Right cardiac atrium (tissue), 5 donors: ENCODE measurements at places on chromosomes 3 and 15. TPM values are rescaled to one million over a fixed set of nuclear protein-coding genes. Genes with fewer than 3 reads are reported as not detected.

Gene OIP5
- not detected for total RNA-seq

Gene CORO2B
- 5.8 TPM for total RNA-seq

Gene AQP9
- total RNA-seq, result 0.97 TPM

Gene GPR62
- 0.19 TPM for total RNA-seq

Gene C2CD4B
- total RNA-seq, result 1.4 TPM

Gene ASB14
- 0.26 TPM for total RNA-seq

DNA sequence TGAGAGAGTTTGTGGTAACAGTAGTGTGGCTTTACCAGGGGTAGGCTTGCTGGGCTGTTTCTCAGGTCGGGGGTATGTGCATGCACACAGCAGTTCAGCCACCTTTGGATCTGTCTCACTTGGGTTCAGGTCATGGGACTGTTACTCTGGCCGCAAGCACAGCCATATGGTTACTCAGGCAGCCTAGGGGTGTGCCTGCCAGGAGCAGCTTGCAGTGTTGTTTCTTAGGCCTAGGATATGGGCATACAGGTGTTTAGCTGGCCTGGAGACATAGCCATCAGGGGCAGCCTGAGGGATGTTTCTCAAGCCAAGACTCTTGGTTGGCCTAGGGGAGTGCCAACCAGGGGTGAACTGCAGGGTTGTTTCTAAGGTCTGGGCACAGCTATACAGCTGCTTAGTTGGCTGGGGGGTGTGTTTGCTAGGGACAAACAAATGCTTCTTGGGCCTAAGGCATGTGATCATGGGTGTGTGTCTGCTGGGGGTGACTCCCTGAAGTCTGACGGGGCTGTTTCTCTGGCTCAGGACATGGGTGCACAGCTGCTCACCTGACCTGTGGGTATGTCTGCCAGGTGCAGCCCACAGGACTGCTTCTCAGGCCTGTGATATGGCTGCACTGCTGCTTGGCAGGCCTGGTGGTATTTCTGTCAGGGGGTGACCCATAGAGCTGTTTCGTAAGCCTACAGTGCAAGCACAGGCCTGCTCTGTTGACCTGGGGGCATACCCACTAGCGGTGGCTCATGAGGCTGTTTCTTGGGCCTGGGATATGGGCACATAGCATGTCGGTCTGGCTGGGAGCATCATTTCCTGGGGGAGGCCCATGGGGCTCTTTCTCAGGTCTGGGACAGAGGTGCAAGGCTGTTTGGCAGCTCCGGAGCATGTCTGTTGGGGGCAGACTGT lies 168.0 kb upstream of the THRB start:
- peak; percentile 6 for DNase-seq

GRCh38 chr15:86076468-86076867 lies 3.2 kb upstream of the AGBL1 start:
- DNase-seq, result no peak

GRCh38 chr3:29092348-29092747 lies 188.5 kb upstream of the RBMS3 start:
- no peak for DNase-seq

DNA sequence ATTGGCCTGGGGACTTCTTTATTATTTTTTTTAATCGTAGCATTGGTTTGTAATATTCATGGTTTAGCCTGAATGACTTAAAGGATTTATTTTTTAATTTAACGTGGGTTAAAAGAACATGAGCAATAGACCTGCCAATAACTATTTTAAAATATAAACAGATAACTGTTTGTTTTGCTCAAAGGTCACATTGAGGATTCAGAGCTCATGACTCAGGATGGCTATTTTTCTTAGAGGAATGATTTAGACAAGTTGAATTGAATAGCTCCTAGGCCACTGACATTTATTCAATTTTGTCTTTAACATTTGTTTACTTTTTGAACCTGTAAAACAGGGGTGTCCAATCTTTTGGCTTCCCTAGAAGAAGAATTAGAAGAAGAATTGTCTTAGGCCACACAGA lies 68.5 kb downstream of the ITPR1 start:
- DNase-seq, result no peak

DNA sequence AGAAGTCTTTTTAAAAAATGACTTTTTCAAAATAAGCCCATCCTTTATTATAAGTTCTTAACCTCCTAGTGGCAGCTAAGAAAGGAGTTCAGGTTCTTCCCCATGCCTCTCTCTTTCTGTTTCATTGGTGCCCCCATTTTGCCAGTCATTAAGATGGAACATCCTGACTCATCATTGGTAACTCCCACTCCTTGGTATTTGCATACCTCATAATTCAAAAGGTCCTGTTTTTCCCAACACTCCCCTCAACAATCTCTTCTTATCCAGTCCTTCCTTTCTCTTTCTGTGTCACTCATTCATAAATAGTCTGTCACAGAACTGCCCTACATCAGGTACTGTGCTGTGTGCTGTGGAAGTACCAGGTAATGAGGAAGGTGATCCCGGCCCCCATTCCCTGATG lies 394.0 kb downstream of the FOXP1 start:
- no peak for DNase-seq

- DNase-seq, result no peak
Measured at GRCh38 chr15:85751291-85752123, 43.2 kb downstream of the KLHL25 start.

DNA sequence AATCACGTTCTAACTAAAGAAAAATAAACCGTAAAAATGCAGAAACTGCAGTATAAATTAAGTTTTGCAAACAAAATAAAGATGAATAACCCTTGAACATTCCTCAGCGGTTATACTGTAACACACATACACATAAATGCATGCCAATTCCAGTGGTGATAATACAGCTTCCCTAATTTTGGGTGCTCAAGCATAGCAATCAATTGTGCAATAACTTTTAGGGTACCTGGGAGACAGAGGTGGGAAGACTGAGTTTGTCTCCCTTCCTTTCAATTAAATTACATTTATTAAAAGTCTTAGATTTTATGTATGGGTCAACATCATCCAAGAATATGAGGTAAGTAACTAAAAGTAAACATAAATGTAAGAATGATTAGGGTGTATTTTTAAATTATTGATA lies 71.8 kb downstream of the SETD2 start:
- no peak for DNase-seq

DNA sequence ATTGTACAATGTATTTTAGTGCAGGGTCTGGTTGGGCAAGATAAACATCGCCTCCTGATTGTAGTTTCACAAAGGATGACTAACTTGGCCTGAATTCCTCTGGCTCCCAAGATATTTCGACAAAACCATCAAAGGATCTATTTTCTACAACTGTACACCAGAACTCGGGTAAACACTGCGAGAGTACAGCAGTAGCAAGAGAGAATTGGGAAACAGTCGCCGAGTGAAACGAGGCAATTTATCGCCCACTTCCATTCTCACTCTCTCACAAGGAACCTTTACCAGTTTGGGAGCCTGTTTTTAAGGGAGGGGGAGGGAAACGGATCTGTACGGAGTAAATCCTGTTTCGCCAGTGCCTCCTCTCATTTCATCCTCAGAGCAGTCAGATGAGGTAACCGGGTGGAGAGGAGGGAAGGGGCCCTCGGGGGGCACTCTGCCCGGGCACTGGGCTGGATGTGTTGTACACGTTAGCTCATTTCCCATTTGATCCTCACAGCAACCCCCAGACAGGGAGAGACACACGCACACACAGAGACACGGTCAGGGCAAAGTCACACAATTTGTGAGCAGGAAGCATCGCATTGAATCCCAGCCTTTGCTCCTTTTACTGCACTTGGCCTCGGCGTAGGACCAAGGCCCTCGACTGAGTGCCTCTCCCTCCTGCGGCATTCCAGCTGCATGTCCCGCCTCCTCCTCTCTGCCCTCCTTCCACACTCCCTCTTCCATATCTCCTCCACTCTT lies 120.1 kb downstream of the LIPC start:
- DNase-seq, result peak; percentile 66

DNA sequence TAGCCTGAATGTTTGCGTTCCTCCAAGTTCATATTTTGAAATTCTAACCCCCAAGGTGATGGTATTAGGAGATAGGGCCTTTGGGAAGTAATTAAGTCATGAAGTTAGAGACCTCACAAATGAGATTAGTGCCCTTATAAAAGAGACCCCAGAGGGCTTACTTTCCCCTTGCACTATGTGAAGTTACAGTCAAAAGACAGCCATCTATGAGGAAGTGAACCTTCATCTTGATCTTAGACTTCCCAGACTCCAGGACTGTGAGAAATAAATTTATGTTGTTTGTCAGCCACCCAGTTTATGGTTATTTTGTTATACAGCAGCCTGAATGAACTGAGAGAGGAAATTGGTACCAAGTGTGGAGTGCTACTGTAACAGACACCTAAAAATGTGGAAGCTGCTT lies 74.4 kb downstream of the DAPK2 start:
- no peak for DNase-seq

GRCh38 chr3:188486126-188486525 lies 332.2 kb downstream of the LPP start:
- DNase-seq, result no peak

GRCh38 chr3:138862924-138863775 lies 28.4 kb upstream of the PIK3CB start:
- peak; percentile 57 for DNase-seq
